Cardiac septum (tissue), 1 donor: ENCODE measurements at places on chromosomes 16 and 17. TPM values are rescaled to one million over a fixed set of nuclear protein-coding genes. Genes with fewer than 3 reads are reported as not detected.

DNA sequence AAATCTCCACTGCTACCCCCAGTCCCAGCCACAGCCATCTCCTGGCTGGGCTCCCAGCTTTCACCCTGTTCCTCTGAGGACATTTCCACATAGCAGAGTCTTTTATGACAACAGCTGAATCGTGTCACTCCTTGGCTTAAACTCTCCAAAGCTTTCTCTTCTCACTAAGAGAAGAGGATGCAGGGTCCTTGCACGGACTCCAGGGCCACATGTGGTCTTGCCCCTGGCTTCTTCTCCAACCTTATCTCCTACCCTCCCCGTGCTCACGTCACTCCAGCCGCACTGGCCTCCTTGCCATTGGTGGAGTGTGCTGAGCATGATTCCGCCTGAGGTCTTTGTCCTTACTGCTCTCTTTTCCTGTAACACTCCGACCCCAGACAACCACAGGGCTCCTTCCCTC is 39.9 kb upstream of the CCDC182 start:
- no peak for DNase-seq

GRCh38 chr16:57997528-57998265 is 2.8 kb downstream of the ZNF319 start:
- DNase-seq, result no peak

Gene KRT20
- total RNA-seq, result not detected

DNA sequence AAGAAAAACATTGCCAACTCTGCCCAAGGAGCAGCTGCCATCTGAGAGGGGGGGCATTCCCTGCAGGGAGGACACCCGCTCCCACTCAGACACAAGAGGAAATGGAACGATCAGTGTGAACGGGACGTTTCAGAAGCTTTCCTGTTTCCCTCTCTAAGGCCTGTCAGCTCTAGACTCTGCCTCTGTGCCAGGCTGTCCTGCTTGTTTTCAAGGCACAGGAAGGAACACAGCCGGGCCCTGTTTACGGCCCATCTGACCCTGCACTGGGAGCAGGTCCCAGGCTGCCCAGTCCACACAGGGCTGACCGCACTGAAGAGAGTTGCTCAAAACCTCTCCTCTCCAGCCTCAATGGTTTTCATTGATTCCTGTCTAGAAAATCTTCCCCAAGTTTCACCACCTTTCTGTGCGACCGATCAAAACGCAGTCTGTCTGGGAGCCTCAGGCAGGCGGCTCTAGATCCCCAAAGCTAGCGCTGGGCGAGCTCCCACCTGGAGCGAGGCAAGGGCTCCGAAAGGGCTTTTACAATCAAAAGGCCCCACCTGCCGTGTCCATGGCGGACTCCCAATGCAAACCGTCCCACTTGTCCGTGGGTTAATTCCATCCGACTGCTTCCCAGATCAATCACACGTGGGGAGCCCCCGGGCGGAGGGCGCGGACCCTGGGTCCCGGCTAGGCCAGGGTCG is 1.5 kb downstream of the PIEZO1 start:
- DNase-seq, result no peak

Gene MPG
- 33.6 TPM for total RNA-seq

DNA sequence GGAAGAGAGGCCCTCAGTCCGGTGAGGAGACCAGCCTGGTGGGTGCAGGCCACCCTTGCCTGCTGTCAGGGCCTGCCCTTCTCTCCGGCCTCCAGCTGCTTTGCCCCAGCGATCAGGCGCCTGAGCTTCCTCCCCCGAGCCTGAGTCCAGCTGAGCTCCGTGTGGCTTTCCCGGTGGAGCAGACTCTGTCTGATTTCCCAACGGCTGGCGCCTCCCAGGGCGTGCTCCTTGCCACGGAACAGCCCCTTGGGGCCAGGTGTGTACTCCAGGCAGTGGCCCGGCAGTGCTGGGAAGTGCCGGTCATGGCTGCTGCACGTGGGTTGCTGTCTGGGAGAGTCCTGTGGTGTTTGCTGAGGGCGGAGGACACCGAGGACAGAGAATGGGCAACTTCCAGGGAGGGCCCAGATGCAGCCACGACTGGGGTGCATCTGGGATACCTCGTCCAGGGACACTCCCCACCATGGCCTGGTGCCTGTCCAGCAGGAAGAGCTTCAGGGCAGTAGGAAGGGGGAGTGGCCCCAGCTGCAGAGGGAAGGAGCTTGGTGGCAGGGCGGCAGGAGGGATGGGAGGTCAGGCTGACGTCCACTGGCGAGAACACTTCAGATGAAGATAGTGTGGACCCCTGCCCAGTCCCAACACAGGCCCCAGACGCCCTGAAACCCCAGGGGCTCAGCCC is 22.5 kb downstream of the METRNL start:
- DNase-seq, result no peak
